ENCODE measurements at places on chromosomes 2 and 18. TPM values are rescaled to one million over a fixed set of nuclear protein-coding genes. Genes with fewer than 3 reads are reported as not detected.

DNA sequence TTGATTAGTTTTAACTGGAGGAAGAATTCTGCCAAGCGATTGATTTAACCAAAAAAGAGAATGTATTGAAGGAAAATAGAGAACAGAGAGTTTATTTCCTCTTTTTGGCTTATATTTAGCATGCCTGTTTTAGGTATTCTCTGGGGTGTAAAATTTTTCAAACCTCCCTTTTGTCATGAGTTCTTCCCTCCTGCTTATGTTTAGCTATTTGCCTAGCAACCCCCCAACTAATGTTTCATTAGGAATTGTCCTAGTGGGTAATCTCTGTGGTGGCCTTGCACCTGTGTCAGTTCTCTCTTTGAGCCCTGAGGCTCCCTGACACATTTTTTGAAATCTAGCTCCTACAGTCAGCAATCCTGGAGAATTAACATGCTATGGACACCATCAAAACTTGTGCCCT, 12.5 kb upstream of the REG1B start:
- no peak for DNase-seq

DNA sequence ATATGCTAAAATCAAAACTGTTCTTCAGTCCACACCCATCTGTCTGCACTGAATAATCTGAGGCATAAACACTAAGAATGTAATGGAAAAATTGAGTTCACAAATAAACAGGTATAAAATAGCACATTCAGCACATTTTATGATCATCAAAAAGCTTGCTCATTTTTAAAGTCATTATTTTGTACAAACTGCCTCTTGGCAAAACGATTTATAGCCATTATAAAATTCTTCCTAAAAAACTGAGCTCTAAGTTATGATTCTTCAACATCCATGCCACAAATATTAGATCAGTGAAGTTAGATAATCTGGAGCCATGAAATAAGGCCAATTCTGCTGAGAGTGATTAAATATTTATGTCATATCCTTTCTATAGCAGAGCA, 233.5 kb downstream of the DYM start:
- no peak for DNase-seq

DNA sequence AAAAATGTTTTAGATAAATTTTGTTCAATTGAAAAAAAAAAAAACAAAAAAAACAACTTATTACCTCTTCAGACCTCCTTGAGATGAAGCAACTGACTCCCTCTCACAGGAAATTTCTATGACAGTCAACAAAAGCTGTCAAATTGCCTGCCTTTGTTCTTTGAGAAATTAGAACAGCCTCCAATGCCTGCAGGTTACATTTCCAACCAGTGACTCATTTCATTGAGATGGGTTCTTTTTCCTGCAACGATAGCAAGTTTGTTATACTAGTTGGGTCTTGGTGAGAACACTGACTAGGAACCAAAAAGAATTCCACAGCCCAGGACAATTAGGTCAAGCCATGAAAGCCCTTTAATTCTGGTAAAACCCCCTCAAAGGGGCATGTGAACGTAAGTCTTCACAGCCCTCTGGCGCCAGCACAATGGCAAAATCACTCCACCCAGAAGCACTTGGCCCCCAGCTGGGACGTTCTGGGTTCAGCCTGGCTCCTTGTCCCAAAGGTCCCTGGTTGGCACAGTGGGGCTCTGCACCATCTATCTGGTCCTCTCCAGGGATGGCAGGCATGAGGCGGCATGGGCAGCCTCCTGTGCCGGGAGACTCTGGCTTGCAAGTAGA, 87.0 kb downstream of the SPP2 start:
- DNase-seq, result no peak

DNA sequence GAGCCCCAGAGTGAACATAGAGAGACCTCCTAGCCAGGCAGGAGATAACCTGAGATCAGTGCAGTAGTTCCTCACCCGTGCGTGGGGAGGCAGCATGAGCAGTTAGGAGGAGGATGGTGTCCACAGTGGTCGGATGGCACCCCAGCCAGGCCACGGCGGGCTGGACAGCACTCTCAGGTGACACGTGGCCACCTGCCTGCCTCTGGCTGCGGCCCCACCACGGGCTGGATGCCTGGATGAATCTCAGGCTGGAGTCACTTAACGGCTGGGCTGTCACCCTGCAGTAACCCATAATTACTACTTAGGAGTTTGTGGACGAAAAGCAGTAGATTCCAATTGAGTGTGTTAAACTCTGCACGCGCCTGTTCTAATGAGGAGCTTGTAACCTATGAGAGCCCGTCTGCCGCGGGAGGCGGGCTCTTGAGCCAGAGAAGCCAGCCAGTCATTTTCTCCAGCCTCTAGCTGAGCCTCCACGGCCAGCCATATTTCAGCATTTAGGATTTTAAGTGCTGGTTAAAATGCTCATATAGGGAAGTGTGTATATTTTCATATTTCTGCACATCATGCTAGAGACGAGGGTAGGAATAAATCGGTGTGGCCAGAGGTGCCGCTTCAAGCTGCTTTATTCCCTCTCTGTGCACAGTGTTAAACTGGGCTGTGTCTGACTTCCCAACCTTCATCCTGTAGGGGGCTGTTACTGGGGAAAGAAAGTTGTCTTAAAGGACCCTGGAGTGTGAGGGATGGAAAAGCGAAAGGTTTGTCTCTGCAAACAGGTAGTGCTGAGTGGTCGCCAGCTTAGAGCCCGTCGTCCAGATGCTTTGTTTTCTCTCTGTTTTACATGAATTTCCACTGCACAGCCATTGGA, 144.0 kb downstream of the GLI2 start:
- DNase-seq, result no peak

GRCh38 chr2:1993711-1994682, 249.7 kb upstream of the PXDN start:
- DNase-seq, result no peak

- no peak for DNase-seq
Measured at GRCh38 chr2:216560838-216561270, 62.2 kb downstream of the RPL37A start.

DNA sequence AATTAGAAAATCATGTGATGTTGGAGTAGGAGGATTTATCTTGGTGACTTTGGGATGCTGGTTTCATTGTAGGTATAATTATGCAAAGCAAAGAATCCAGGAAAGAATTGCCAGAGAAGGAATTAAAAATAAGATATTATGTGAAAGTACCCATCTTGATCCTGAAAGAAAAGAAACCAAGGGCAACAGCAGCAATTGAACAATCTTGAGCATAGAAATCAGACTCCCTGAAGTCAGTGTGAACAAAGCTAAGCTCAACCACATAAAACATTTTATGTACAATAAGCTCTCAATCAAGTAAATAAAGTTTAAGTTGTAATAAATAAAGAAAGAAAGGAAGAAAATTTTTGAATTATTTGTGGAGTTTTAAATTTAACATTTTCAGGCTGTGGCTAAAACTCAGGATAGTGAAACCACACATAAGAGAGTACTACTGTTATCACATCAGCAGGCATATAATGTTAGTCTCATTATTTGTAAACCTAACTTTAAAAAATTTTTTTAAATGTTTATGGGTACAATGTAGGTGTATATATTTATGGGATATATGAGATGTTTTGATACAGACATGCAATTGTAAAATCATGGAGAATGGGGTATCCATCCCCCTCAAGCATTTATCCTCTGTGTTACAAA, 32.8 kb upstream of the GPR55 start:
- no peak for DNase-seq

DNA sequence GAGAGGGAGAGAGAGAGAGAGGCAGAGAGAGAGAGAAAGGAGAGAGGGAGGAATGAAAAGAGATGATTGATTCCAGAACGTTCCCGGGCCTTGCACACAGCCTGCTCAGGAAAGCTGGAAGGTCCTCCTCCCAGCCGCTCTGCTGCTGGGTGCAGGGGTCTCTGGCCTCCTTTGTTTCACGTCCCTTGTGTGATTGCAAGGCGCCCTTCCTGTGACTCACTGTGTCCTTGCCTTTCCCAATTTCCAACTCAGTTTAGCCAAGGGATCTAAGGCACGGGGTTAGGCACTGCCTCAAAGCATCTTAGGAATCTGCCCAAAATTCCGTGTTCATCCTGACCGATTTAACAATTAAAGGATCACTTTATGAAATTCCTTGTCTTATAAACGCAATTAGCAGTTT, 221.2 kb downstream of the KLHL29 start:
- no peak for DNase-seq

GRCh38 chr2:127293386-127293747, 577 bp downstream of the ERCC3 start:
- DNase-seq, result peak; percentile 3

GRCh38 chr18:37559194-37559593, 6.4 kb downstream of the CELF4 start:
- no peak for DNase-seq

DNA sequence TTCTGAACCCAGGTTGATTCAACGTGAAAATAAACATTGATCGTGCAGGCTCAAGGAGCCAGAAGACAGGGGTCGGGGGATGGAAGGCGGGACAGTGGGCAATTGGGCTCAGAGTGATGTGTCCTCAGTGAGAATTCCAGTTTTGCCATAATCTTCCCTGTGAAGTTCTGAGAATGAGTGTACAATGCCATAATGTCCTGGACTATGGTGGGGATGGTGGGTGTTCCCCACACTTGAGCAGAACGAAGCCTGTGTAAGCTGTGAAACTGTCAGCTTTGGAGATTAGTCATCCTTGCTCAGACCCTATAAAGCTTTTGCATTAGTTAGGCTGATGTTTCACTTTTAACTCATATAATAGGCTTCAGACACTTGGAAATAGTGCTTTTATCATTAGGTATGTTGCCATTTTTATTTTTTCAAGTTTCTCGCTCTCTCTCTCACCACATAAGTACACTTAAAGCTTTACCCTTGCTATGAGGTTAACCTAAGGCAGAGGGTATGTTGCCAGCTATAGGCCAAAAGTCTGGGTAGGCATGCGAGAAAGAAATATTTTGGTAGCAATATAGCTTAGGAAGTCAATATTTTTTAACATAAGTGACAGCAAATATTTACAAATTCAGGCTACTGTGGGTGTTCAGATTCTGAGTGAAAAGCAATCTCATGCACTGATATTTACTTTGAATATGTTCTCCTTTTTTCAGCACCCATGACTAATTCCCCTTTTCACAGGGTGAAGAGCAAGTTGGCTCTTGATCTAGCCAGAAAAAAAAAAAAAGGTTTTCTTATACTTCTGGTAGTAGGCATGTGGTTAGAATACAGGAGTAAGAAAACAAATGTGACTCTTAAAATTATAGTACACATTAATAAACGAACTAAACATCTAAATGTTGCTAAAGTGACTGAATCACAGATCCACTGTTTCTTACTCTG, 47.2 kb downstream of the CDC42EP3 start:
- no peak for DNase-seq

DNA sequence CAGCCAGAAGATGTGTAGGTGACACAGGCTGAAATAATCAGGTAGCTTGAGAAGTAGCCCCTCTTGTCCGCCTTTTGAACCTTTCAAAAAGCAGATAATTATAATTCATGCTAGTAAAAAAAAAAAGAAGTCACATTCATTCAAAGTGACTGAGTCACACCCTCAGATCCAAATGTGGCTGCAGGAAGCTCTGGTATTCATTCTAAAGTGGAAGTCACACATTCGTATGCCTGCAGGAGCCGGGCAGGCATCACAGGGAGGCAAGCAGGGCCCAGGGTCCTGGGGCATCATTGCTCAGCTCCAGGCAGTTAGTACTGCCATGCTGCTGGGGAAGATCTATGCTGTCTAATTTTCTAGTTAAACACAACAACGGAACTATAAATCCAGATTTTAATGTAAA, 21.7 kb upstream of the RAB11FIP5 start:
- no peak for DNase-seq

DNA sequence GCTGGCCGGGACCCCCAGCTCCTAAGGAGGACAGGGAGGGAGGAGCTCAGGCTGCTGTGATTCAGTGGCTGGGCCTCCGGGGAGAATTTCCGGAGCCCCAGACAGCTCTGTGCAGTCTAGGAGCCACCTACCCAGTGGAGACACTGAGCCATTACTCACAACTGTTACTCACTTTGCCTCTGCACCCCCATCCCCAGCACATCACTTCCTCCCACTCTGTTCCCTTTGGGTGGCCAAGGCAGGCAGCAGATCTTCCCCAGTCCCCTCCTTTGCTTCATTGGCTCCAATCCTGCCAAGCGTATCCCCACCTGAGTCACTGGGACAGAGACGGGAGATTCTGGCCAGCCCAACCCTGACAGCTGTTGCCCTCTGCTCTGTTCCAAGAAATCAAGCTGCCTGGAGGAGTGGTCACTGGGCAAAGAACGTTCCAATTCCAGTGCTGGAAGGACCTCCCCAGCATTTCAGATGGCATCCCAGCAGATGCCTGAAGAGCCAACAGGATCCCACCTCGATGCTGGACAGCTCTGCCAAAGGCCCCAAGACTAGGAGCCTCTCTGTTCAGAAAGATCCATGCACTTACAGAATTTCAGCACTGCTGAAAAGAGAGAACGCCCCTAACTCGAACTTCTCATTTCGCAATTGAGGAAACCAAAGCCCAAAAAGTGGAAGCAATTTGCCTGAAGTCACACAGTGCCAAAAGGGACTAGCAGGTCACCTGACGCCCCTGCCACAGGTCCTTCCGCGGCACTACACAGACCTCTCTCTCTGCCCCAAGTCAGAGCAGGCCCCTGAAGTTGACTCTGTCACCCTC, 68.3 kb downstream of the TNS1 start:
- DNase-seq, result peak; percentile 42

DNA sequence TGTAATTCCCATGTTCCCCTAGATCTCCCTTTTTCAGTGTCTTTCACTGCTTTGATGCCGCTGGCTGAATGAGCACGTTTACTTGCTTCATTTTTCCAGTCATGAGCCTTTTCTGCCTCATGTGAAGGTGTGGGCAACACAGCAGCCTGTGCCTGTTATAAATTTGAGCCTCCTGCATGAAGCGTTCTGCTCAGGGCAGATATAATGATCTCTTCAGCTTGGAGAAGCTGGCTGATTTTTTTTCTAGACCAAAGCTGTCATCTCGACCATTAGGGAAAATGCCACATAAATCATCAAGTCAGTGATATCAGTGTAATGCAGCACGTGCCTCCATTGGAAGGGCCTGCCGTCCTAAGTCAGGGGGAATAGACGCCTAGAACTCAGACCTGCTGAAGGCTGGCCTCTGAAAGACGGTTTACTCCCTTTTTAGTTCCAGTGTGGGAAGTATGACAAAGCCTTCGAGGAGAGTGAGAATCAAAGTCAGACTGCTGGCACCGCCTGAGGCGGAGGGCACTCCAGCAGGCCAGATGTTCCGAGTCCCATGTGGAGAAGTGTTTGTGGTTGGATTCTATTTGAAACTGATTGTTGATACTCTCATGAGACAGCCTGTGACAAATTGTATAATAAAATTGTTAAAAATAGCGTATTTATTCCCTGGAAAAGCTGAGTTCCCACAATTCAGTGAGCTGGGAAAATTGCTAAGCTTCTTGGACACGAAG, 196.5 kb downstream of the MYO1B start:
- DNase-seq, result no peak

GNLY gene
- total RNA-seq, result 4.3 TPM

MAB21L4 gene
- total RNA-seq, result 13.2 TPM

KCNJ13 gene
- total RNA-seq, result not detected

RIT2 gene
- total RNA-seq, result not detected
